Thymus (tissue), 14 donors: ENCODE measurements at places on chromosomes 2 and 18. TPM values are rescaled to one million over a fixed set of nuclear protein-coding genes. Genes with fewer than 3 reads are reported as not detected.

GRCh38 chr2:97739020-97739892 lies 25.9 kb downstream of the ZAP70 start:
- no peaks in the 10 kb centered on the region for H3K27me3 ChIP-seq
- no peak for DNase-seq
- no peak overlapping the region for H3K27ac ChIP-seq

The CYRIA gene
- polyA plus RNA-seq, result 7.2 TPM

GRCh38 chr2:217694291-217694690 lies 308.5 kb downstream of the TNS1 start:
- H3K36me3 ChIP-seq, result no peaks in the 10 kb centered on the region
- no peak overlapping the region for H3K4me3 ChIP-seq
- no peak overlapping the region for H3K27ac ChIP-seq
- no peak for DNase-seq
- no peaks in the 10 kb centered on the region for H3K27me3 ChIP-seq

The VRK2 gene
- polyA plus RNA-seq, result 17.6 TPM

GRCh38 chr2:26099933-26100332 lies 66.0 kb downstream of the RAB10 start:
- no peak for DNase-seq
- no peak overlapping the region for H3K4me3 ChIP-seq
- H3K36me3 ChIP-seq, result peaks cover 27% of the 10 kb centered on the region
- no peaks in the 10 kb centered on the region for H3K27me3 ChIP-seq

The SGO2 gene
- polyA plus RNA-seq, result 4.2 TPM

GRCh38 chr2:39524756-39525635 lies 87.9 kb upstream of the MAP4K3 start:
- H3K4me3 ChIP-seq, result no peak overlapping the region
- no peak for DNase-seq
- no peaks in the 10 kb centered on the region for H3K27me3 ChIP-seq
- H3K4me1 ChIP-seq, result no peaks in the 10 kb centered on the region
- no peaks in the 10 kb centered on the region for H3K36me3 ChIP-seq

The OSGEPL1 gene
- 8.9 TPM for polyA plus RNA-seq

GRCh38 chr2:200383380-200384110 lies 77.1 kb downstream of the SPATS2L start:
- no peaks in the 10 kb centered on the region for H3K27me3 ChIP-seq
- peak overlapping the region; percentile 58 for H3K27ac ChIP-seq
- H3K36me3 ChIP-seq, result no peaks in the 10 kb centered on the region
- no peak overlapping the region for H3K4me3 ChIP-seq
